ENCODE measurements at places on chromosomes 4 and X.

GRCh38 chr4:161280929-161281328, 882.9 kb downstream of the FSTL5 start:
- no peak for DNase-seq

GRCh38 chr4:156193800-156194199, 240.1 kb upstream of the CTSO start:
- DNase-seq, result no peak

DNA sequence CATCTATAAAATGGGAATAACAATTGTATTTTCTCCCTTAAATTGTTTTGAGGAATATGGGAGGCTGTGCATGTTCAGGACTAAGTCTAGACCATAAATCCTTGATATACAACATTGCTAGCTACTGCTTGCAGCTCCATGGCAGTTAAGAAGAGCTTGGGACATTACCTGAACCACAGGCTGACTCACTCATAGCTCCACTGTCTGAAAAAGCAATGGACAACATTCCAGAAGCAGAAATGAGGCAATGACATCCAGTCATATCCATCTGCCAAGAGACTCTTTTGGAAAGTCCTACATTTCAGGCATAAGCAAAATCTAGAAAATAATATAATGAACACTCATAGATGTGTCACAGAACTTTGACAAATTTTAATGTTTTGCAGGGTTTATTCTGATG, 167.3 kb upstream of the LEF1 start:
- DNase-seq, result no peak

DNA sequence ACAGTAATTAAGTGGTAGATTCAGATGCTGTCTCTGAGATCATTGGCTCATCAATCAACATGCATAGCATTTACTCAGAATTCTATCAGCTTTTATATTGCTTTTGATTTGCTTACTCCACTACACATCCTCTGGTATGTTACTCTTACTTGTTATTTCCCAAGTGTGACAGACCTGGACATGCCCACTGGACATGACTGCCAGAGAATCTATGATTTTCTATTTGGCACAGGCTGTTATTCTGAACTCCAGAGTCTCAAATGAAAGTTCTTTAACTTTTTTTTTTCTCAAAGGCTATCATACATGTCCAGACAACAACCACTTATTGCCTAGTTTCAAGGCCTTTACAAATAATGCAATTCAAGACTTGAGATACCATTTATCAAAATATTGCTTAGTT, 116.1 kb upstream of the ARHGAP24 start:
- DNase-seq, result no peak

- DNase-seq, result no peak
These were observed 131.9 kb downstream of the FHIP1A start for GRCh38 chr4:151540728-151541388.

GRCh38 chr4:44661940-44662622, 10.7 kb upstream of the YIPF7 start:
- DNase-seq, result no peak

- no peak for DNase-seq
These were observed 8.7 kb downstream of the DKK2 start for GRCh38 chr4:107027379-107027778.

DNA sequence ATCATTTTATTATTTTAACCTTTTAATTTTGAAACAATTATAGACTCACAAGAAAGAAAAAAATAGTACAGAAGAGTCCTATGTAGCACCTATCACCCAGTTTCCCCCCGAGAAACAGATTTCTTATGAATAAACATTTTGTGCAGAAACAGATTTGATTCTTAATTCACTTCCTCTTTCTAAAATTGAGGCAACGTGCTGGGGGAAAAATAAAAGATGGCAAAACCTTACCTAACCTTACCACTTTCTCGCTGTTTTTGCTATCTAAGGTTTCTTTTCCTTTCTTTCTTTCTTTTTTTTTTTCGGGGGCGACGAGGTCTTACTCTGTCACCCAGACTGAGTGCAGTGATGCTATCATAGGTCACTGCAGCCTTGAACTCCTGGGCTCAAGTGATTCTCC, 4.3 kb upstream of the CLNK start:
- DNase-seq, result no peak

- no peak for DNase-seq
These were observed 20.4 kb upstream of the GDPD2 start for GRCh38 chrX:70402721-70403120.

DNA sequence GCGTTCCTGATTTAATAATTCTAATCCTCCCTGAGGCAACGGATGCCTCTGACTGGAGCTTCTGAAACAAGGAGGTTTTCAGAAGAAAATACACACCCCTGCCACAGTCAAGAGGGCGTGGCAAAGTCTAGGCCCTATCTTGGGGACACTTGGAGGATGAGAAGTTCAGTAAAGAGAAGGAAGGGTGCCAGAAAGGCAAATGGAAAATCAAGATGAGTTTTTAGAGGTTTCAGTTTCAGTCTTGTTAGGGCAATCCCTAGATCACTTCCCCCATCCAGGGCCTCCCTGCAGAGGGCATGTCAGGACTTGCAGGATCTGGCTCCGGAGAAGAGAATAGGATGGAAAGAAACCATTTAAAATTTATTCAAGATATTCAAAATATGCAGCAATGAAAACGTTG, 28.5 kb upstream of the FGF2 start:
- no peak for DNase-seq

DNA sequence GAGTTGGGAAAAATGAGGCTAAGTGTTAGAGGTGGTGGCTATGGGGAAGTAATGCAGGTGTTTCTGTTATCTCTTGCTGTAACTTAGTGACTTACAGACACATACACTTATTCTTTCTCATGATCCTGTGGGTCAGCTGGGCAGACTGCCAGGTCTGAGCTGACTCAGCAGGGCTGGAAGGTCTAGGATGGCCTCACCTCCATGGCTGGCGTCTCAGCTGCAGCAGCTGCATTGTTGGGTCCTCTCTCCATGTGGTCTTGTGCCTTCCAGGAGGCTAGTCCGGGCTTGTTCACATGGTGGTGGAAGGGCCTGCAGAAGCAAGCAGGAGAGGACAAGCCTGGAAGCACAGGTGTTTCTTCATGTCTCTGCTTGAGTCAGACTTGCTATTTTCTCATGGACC, 172.7 kb downstream of the NHS start:
- DNase-seq, result no peak

- DNase-seq, result no peak
These were observed 928.3 kb downstream of the GLUD2 start for GRCh38 chrX:121975671-121976070.

- DNase-seq, result no peak
These were observed 86.2 kb upstream of the HS3ST1 start for GRCh38 chr4:11514779-11515419.

DNA sequence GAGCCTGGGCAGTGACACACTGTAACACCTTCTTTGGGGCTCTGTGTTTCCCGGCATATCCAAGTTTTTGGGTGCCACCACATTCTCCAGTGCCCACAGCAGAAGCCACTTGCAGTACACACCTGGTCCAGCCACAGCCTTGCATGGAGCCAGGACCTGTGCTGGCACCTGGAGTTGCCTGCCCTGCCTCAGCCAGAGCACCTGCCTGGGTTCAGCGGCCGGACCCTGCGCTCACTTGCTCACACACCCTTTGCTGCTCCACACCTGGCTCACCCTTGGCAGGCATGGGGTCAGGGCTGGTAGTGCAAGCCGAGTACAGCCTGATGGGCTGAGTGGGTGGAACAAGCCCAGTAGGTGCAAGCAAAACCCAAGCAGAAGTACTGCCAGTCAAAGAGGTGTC, 1511.1 kb downstream of the TECRL start:
- no peak for DNase-seq

DNA sequence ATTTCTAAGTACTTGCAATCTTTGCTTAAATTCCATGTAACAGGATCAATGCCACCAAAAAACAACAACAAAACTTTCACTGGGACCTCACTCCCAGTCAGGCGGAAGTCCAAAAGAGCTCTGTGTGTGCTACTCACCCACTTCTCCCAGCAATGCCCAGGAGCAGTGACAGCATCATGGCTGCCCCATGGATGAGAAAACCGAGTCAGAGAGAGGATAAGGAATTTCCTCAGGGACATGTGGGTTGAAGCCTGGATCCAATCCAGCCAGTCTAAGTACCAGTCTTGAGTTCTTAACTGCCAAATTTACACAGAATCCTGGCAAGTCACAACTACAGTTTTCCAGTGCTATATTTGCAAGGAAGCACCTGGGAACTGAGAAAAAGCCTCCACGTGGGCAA, 64.5 kb downstream of the STX18 start:
- no peak for DNase-seq

DNA sequence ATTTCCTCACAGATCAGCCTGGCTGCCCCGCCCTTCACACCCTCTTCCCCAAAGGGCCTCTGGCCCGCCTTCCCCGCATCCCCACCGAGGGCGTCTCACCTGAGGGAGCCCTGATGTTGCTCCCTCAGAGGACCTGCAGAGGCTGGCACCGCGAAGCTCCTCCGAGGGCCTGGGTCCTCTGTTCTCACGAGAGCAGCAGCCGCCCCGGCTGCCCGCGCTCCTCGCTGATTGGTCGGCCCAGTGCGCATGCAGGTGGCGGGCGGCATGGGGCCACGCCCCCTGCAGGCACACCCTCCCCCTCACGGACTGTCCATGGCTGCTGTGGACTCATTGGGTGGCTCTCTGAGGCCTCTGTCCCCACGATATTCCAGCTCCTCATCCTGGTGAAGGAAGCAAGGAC, at the start of gene FAM9C:
Gene FAM9C (minus strand): TSS at position 180 of the 400 bp plus-strand sequence. CDS start 831 bp downstream, outside the sequence.
- no peak for DNase-seq

GRCh38 chr4:113407409-113407808, 354.1 kb downstream of the CAMK2D start:
- no peak for DNase-seq

DNA sequence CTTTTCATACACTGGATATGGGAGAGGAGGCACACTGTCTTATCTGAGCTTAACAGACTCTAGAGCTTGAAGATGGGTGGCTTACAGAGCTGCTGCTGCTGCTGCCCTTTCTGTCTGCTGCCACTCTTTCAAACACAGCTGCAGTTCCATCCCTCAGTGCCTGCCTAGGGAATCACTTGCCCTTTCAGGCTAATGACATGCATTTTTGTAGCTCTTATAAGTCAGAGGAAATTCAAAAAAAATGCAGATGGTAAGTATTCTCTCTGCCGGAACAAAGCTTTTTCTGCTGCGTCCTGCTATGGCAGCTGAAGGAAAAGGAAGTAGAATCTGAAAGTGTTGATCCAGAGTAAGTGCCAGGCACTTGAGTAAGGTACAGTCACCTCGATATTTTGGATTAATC, 460.4 kb upstream of the DIAPH2 start:
- DNase-seq, result no peak

GRCh38 chr4:152363086-152363485, 172.8 kb downstream of the FBXW7 start:
- no peak for DNase-seq

- DNase-seq, result no peak
These were observed 735.9 kb upstream of the TENM3 start for GRCh38 chr4:181507180-181507835.

DNA sequence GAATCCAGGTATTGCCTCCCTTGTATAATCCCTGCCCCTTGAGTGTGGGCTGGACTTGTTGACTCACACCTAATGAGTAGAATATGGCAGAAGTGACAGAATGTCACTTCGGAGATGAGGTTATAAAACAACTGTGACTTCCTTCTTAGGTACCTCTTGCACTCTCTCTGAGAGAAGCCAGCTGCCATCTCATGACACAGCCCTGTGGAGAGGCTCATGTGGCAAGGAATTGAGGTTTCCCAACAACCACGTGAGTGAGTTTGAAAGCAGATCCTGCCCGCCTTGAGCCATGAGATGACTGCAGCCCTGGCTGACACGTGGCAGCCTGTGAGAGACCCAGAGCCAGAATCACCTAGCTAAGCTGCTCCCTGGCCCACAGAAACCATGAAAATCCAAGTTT, 13.5 kb downstream of the ASB11 start:
- DNase-seq, result peak; percentile 3

- peak; percentile 7 for DNase-seq
These were observed 66.3 kb downstream of the TSPAN7 start for GRCh38 chrX:38627683-38628082.

DNA sequence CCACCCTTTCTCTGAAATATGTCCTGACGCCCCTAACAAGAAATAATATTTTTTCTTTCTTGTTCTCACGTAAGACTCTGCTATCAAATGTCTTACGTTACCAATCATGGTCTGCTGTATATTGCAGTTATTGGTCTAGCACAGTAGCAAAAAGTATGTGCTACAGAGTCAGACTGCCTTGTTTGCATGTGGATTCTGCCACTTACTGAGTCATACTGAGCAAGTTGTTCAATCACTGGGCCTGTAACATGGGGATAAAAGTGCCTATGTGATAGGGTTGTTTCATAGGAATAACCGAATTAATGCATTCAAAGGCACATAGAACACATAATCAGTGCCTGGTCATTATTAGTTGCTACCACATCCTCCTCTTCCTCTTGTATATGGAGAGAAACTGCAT, 14.1 kb downstream of the RPGR start:
- no peak for DNase-seq

DNA sequence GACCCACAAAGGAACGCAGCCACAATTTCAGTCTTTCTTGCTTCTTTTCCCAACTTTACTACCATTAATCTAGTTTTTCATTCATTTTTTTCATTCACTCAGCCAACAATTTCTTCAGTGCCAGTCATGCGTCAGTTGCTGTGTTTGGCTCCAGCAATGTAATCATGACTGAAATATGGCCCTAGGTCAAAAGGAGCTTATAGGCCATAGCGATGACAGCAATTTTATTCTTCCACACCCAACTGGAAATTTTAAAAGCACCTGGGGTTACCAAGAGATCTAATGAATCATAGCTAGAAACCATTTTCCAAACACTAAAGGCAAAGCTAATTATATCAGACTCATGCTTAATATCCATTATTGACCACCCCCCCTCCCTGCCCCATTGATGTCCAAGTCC, 29.8 kb upstream of the C1QTNF7 start:
- DNase-seq, result no peak

GRCh38 chrX:105269386-105269785, 48.9 kb upstream of the TEX13A start:
- no peak for DNase-seq

- DNase-seq, result no peak
These were observed 9.1 kb upstream of the RNF212 start for GRCh38 chr4:1122505-1122904.

- DNase-seq, result no peak
These were observed 195.2 kb upstream of the EPHA5 start for GRCh38 chr4:65865489-65865888.

DNA sequence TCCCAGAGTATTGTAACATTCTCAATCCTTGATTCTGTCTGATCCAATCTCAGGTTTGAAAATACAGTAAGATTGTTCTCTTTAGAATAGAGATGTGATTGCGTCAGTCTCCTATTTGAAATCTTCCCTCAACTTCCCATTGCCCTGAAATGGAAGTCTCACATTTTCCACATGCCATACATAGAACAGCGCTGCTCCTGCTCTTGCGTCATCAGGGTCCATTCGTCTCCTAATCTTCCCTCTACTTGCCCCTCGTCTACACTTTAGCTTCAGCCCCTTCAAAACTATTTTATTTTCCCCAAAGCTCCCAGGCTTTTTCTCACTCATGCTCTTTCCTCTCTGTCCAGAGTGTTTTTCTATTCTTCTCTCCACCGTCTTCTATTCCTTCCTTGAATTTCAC, 301.7 kb upstream of the MAGEB2 start:
- no peak for DNase-seq

GRCh38 chr4:2928242-2929176, 34.7 kb downstream of the NOP14 start:
- DNase-seq, result no peak

- DNase-seq, result no peak
These were observed 73.0 kb upstream of the ZNF518B start for GRCh38 chr4:10530137-10530786.

Data from activated naive CD8-positive, alpha-beta T cell treated with anti-CD3 and anti-CD28 coated beads, Interleukin-2, amount 50 U/mL, for 24 hours (primary cell).